ENCODE measurements at places on chromosomes 7 and 10.

- DNase-seq = no peak
These were observed 86.7 kb downstream of the RGS10 start for GRCh38 chr10:119455609-119456434.

DNA sequence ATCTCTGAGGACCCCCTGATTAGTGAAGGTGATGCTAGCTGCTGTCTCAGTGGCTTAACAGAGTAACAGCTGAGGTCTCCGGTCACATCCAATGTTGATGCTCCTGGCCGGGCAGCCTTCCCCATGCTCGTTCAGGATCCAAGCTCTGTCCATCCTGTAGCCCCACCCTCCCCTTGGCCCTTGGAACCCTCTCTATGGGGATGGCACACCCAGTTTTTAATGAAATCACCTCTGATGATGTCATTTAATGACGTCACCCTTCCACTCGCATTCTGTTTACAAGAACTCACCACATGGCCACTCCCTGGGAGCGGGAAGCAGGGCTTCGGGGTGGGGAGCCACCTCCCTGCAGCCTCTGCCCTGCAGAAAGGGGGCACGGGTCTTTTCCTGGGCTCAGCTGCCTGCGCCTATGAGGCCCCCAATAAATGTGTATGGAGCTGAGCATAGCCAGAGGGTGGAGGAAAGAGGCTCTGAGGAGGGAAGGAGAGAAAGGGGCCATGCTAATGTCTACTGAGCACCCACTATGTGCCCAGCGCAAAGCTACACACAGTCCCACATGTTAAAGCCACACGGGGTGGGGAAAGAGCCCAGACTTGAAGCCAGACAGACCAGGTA lies 95.5 kb downstream of the OAT start:
- no peak for DNase-seq

GRCh38 chr7:45598886-45599520 lies 24.8 kb downstream of the ADCY1 start:
- no peak for DNase-seq

DNA sequence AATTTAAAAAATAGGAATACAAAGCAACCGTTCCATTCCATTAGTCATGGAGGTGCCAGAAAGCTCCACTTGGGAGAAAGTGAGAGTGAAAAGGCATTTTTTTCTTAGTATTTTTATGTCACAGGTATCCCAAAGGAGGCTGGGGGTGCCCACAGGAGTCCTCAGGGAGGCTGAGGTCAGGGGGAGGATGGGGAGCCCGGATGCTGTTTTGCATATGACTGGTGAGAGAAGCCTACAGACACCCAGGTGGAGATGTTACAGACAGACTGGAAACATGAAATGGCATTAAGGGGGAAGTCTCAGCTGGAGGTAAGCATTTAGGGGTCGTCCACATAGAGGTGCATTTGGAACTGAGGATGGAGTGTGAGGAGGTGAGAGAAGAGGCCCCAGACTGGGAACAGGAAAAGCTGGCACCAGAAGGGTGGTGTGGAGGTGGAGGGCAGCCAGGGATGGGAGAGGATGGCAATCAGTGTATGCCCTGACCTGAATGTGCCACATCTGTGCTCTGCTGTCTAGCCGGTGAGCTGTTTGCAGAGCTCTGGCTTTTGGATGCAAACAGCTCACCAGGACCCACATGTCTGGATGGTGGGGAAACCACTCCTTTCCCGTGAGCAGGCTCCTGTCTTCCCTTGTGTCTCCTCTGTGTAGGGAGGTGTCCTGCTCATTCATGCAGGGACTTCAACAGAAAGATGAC lies 101.1 kb downstream of the RAMP3 start:
- no peak for DNase-seq

GRCh38 chr10:90917968-90918318 lies 2.9 kb downstream of the ANKRD1 start:
- DNase-seq = no peak

- DNase-seq = no peak
These were observed 3.6 kb upstream of the PTTG1IP2 start for GRCh38 chr7:90465816-90466215.

GRCh38 chr10:58529077-58529728 lies 16.5 kb downstream of the BICC1 start:
- DNase-seq = no peak

- DNase-seq = no peak
These were observed 9.3 kb downstream of the KCNH2 start for GRCh38 chr7:150968734-150969372.

GRCh38 chr10:71575451-71575850 lies 144.1 kb downstream of the C10orf105 start:
- no peak for DNase-seq

DNA sequence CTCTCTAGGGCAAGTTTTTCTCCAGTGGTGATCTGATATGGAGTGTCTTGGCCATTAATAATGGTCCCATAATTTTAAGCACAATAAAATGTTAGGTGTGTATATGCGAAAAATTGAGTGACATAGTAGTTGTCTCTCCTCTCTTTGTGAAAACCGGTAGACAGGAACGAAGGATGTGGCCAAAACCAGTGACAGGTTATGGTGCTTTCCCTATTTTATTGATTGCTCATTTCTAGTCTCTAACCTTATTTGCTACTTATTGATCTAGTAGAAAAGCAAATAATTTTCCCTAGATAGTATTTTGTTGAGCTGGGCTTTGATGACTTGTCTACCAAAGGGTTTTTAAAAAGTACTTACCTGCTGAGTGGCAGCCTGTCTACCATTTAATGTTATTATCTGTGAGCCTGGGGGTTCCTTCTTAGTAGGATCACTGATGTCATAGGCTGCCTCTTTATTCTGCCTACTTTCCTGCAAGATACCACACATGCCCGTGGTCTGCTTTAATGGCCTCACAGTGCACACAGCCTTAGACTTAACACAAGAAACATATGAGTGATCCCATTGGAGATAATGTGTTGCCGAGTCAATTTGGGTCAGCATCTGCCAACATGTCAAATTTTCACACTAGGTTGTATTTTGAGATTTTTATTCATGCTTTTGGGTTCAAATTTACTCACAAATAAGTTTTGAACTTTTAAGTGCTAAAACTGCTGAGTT lies 100.0 kb downstream of the AUTS2 start:
- no peak for DNase-seq

DNA sequence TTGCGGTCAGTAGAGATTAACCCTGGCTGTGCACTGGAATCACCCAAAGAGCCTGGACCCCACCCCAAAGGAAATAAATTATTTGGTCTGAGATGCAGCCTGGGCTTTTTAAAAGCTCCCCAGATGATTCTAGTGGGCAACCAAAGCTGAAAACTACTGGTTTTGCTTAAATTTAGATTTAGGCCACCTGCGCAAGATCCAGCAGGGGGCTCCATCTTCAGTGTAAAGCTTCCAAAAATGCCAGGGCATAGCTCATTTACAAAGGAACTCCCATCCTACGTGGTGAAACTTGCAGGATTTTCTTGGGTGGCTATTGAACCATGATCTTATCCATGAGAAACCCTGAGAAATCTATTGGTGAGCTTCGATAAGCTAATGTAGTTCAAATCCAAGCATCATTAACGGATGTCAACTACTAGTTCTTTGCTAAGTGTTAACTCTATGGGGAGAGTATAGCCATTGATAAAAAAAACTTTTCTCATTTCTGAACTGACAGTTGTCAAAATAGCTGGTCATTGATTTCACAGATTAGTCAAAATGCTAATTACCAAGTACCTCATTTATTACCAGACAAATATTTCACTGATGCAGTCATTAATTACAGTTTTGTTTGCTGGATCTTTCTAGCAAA lies 315.3 kb downstream of the LHFPL3 start:
- DNase-seq = peak; percentile 1

- DNase-seq = peak; percentile 65
These were observed 15.3 kb upstream of the ASB4 start for GRCh38 chr7:95470452-95470851.

DNA sequence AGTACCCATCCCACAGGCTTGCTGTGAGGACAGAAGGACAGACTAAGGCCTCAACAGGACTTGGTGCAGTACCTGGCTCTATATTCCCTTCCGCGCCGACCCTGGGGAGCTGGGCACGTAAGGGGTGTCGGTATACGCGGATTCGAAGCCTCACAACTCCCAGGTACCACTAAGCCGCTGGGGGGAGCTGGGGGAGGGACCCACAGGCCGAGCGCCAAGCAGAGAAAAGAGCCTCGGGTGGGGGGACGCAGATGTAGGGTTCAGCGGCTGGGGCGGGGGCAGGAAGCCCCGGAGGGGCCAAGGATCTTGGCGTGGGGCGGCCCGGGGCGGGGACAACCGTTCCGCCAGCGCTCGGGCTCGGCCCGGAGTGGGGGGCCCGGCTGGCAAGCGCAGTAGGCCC lies 126.4 kb upstream of the ZNF746 start:
- DNase-seq = no peak

GRCh38 chr7:48438206-48438605 lies 266.9 kb downstream of the ABCA13 start:
- DNase-seq = no peak

DNA sequence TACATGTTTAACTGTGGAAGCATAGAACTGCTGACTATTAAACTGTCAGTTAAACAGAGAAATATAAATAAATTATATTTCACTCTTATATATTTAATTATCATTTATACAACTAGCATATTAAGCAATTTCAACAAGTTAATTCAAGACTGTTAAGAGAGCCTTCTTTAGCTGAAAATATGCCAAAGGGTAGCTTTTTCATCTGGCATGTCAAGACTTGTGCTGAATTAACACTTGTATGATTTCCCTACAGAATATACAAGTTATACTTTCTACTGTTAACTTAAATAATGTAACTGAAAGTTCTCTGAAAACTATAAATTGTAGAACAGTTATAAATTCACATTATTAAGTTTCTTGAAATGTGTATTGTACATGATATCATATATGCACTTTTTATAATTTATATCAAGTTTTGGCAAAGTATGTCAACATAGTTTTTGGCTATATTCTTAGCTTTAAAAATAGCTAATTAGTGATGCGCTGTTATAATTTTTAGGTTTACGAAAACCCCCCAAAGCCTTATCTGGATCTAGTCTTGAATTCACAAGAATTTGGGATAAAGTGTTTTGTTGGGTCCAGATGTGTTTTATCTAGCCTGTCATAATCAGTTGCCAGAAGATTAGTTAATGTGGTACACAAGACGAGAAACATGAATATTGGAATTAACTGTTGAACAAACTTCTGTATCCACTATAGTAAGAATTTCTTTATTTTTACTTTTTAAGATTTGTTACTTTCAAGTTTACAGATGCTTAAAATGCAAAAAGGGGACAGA lies 231.1 kb upstream of the FOXP2 start:
- DNase-seq = no peak

DNA sequence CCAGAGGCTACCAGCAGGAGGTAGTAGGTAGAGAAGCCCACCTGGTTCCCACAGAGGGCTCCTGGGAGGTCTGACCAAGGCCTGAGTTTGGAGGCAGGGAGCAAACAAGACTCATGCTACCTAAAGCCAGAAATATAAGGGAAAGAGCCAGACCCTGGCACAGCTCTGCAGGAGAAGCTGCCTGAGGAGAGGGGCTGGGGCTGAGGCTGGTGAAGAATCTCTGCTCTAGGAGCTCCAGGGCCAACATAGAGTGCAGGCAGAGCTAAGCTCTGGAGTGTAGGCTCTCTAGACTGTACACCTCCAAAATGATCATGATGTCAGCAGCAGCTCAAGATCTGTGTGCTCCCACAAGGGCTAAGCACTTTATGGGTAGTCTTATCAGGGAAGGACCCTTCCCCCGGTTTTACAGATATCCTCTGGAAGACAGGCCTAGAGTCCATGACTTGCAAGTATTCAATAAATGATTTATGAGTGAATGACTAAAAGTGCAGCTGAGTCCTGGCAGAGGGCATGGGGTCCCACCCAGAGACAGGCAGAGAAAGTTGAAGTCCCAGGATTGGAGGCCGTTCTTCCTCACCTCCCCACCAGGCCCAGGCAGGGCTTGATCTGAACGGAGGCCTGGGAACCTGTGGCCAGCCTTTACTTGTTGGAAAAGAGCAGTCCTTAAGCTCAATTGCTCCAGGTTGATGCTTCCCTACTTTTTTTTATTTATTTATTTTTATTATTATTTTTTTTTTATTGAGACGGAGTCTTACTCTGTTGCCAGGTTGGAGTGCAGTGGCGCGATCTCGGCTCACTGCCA lies 71.5 kb upstream of the LRRC4 start:
- no peak for DNase-seq

DNA sequence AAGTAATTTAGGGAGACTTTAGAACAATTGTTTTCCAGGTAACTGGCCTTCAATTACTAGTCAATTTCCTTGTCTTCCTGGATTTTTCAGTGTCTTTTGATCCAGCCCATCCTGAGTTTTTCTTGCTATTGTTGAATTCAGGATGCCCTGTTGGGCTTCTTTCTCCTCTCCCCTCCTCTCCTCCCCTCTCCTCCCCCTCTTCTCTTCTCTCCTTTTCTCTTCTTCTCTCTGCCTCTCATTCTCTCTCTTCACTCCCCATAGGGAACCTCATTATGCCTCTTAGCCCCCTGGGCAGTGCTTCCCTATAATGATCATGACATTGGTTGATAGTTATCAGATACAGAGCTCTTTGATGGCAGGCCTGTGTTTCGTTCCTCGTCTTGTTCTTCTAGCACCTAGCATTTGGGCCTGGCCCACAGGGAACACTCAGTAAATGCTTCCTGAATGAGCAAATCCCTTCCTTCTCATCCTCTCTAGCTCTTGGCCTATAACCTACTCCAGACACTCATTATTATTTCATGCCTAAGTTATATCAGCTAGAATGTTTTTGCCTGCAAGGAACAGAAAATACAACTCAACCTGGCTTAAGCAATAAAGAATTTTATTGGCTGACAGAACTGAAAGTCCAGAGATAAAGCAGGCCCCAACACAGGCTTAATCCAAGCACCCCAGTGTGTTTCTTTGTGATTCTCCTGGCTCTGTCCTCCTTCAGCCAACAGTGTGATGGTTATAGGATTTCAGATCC lies 56.8 kb downstream of the CACNB2 start:
- no peak for DNase-seq

DNA sequence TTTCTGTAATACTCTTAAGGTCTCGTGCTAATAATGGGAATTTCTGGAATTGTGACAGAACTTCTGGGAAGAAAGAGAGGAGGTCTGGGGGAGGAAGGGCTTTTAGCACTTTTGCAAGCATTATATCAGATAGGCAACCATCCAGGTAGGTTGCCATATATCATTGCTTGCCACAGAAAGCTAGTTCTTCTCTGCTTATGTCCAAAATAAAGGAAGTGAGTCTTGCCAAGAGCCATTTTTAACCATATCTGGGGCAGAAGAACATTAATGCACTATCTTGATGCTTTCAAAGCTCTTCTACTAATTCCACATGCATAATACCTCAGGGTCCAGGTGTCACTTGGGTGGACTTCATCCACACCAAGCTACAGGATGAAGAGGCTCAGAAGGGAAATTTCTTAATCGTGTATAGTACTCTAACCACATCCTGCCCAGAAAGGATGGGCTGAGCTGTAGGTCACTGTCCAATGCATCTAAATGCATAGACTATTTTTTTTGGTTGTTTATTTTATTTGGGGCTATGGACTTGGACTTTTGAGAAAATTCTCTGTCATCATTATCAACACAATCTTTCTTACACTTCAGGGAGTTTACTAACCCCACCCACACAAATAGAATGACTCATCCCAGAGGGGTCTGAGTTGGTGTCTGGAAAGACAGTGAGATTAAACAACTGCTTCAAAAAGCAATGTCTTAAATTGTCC lies 68.9 kb upstream of the ADO start:
- DNase-seq = no peak

Measured in smooth muscle cell of the brain vasculature (primary cell).